ENCODE measurements at places on chromosomes 7 and 10.

GRCh38 chr7:142812437-142813215 is 41.9 kb downstream of the PRSS2 start:
- no peak for DNase-seq

GRCh38 chr7:96308253-96308949 is 13.5 kb downstream of the SLC25A13 start:
- no peak for DNase-seq

GRCh38 chr7:132084776-132085388 is 491.4 kb downstream of the PLXNA4 start:
- DNase-seq: no peak

DNA sequence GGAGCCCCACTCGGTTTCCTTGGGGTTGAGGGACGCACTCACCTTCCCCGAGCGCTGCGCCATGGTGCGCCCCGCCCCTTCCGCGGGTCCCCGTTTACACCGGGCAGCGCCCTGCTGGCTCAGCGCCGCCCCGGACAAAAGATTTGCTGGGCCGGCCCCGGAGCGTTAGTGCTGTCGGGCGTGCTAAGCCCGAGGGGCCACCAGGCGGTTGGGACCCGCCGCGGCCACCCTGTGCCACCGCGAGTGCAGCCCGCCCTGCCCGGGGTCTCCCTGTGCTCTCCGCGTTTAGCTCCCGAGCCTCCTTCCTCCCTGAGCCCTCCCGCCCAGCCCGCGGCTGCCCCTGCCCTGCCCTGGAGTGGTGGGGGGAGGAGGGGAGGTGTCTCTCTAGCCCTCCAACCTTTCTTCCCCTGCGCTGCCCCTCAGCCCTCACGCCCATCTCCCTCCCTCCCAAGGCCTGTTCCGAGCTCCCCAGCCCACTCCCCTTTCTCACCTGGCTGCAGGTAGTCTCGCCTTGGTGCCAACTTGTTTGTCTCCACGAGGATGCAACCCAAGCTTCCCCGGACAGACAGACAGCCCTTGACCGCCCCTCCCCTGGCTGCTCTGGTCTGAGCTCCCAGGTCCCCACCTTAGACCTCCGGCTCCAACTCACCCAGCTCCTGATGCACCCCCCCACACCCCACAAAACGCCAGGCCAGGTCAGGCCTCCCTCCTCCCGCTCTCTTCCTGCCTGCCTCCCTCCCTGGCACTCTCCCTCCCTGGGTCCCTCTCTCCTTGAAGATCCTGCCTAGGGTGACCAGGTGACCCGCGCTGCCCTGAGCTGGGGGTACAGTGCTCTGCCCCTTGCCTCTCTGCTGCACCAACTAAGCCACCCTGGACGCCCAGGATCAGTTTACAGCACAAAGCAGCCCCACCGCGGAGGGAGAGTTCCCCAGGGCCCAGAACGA is at the start of gene CRYGN:
CRYGN (minus strand) TSS at position 287 of the 944 bp plus-strand sequence; CDS start at position 63, 224 bp downstream.
- DNase-seq: no peak

DNA sequence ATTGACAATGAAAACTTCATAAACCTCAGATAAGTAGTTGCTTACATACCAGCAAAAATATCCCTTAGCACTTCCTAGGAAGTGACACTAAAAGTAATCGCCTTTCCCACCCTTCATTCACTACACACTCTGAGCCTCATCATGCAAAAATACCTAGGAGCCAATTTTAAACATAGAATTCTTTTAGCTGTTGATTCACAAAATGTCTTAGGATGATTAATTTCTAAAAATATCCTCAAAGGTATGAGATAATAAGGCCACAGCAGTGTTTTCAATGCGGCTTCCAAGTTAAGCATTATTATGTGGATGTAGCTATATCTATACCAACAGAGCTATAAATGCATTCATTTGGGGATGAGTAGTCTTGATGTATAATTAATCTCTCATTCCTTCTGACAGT is 13.2 kb downstream of the DNAJC9 start:
- no peak for DNase-seq

DNA sequence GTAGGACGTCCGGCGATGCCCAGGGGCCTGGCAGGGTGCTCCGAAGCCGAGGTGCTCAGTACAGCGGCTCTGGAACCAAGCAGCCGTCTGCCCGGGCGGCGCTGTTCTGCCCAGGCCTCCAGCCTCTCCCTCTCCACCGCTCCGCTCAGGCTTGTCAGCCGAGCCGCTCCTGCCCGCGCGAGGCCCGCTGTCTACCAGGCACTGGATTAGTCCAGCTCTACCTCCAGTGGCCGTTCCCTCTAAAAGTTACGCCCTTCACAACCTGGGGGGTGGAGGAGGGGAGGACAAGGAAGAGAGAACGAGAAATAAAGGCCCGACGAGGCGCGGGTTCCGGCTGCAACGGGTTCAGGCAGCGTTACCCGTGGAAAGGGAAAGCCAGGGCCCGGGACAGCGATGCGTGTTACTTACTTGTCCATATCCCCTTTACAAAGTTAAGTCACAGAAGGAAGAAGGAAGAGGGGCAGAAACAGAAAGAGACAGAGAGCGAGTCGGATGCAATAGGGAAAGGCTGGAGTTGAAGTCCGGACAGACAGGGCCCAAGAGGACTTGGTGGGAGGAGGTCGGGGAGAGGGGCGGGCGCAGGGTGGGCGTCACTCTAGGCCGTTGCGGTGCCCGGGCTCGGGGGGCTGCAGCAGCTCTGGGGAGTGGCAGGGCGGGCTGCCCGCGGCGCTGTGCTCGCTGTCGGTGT is 2.8 kb downstream of the SP8 start:
- no peak for DNase-seq

DNA sequence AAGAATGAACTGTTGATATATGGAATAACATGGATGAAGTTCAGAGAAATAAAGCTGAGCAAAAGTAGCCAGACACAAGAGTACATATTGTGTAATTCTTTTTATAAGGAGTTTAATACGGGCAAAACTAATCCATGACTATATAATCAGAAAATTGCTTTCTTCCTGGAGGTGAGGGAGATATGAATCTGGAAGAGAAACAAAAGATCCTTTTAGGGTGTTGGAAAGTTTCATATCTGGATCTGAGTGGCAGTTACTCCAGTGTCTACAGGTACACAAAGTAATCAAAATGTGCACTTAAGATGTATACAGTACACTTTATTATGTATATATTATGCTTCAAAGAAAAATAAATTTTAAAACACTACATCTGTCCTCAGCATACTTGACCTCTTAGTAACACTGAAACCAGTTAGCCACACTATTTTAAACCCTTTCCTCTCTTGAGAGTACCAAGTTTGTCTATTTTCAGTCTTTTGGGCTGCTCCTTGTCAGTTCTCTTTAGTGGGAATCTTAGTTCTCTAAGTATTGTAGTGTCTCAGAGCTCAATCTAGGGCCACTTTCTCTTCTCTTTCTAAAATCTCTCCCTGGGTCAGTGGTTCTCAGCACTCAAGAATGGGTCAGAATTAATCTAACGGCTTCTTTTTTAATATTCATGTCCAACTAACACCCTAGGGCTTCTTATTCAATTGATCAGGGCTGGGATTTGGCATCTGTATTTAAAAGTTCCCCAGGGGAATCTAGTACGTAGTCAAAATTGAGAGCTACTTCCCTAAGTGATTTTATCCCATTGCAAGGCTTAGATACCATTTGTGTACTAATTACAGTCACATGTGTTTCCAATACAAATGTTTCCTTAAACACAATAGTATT is 4.3 kb upstream of the LIPF start:
- no peak for DNase-seq

GRCh38 chr10:11341283-11341960 is 270.0 kb downstream of the USP6NL start:
- no peak for DNase-seq
